ENCODE measurements at places on chromosomes 7 and 10. TPM values are rescaled to one million over a fixed set of nuclear protein-coding genes. Genes with fewer than 3 reads are reported as not detected.

DNA sequence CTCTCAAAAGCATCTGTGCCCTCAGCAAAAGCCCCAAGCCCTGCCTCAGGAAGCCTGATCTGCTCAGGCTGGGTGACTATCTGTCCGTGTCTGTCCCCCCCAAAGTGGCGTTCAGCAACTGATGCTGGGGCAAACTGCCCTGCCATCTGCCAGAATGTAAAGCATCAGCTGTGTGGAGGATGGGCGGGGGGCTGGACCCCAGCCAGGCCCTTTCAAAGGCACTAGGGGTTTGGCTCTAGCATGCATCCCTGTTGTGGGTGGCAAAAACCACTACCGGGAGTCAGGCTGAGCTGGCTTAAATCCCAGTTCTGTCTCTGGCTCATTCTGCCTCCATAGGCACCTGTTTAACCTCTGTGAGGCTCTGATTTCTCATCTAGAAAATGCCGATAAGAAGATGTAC, 35.5 kb downstream of the GPRIN2 start:
- DNase-seq, result no peak

DNA sequence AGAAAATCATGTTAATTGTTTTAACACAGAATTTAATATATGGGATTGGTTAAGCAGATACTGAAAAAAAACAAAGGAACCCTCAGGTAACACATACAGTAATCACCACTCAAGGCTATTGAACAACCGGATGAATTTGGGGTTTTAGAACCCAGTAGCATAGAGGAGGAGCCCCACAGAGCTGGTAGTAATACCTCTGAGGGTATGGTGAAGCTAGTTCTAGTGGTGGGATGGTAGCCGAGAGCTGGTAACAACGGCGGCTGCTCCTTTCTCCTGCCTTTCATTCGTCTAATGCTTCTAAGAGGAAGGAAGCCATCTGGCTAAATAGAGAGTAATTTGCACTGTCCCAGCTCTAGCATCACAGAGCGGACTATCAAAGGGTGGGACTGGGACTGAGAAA, 52.2 kb downstream of the WAC start:
- no peak for DNase-seq

PIK3AP1 gene
- 6.6 TPM for total RNA-seq

WEE2 gene
- total RNA-seq, result 0.42 TPM

C1GALT1 gene
- total RNA-seq, result 27.1 TPM

GRCh38 chr7:151141311-151141854, 26.1 kb downstream of the GBX1 start:
- no peak for DNase-seq

DNA sequence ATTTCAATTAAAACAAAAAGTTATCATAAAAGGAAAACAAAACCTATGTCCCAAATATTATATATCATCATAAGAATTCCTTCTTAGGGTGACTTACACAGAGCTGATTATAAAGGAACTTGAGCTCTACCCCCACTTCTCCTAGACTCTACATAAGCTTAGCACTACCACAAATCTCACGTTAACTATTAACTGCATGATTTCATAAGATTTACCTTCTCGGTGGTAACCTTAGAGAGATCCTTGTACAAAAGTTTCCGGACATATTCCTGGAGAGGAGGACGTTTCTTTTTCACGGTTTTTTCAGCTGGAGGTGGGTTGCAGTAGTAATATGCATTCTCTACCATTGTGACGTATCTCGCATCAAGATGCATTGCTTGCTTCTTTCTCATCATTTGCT, 83.7 kb downstream of the UPF2 start:
- DNase-seq, result no peak
